ENCODE measurements at places on chromosomes 2 and 18. TPM values are rescaled to one million over a fixed set of nuclear protein-coding genes. Genes with fewer than 3 reads are reported as not detected.

GRCh38 chr2:83594241-83595120 lies 864.6 kb downstream of the SUCLG1 start:
- H3K4me1 ChIP-seq = no peaks in the 10 kb centered on the region
- H3K27me3 ChIP-seq = no peaks in the 10 kb centered on the region
- H3K27ac ChIP-seq = no peak overlapping the region
- no peaks in the 10 kb centered on the region for H3K36me3 ChIP-seq
- DNase-seq = no peak
- H3K4me3 ChIP-seq = no peak overlapping the region

GRCh38 chr2:99974275-99974674 lies 168.1 kb downstream of the AFF3 start:
- no peaks in the 10 kb centered on the region for H3K27me3 ChIP-seq
- no peak for DNase-seq
- H3K27ac ChIP-seq = no peak overlapping the region
- no peaks in the 10 kb centered on the region for H3K36me3 ChIP-seq
- H3K4me3 ChIP-seq = no peak overlapping the region
- H3K4me1 ChIP-seq = no peaks in the 10 kb centered on the region

DNA sequence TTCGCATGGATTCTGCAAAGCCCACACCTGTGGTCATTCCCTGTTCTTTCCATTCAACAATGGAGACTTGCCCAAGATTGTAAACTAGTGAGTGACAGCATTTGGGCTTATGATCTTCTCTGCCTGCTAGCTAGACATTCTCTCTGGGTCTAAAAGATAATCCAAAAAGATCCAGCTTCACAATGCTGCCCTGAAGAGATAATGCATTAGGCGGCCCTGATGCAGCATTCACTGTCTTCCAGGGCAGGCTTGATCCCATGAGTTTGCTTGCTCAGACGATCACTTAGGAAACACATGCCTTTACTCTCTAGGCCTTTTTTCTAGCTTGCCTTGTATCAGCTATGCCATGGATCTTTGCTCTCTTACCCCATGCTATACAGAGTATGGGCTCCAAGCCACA lies 196.1 kb downstream of the SETBP1 start:
- H3K4me3 ChIP-seq = no peak overlapping the region
- no peak overlapping the region for H3K27ac ChIP-seq
- H3K36me3 ChIP-seq = no peaks in the 10 kb centered on the region
- H3K27me3 ChIP-seq = no peaks in the 10 kb centered on the region

- H3K36me3 ChIP-seq = no peaks in the 10 kb centered on the region
- H3K4me3 ChIP-seq = no peak overlapping the region
- H3K27me3 ChIP-seq = no peaks in the 10 kb centered on the region
- no peak overlapping the region for H3K27ac ChIP-seq
- no peaks in the 10 kb centered on the region for H3K4me1 ChIP-seq
- DNase-seq = no peak
These were observed 83.3 kb downstream of the ZCCHC2 start for GRCh38 chr18:62606106-62606505.

GRCh38 chr2:30900381-30900780 lies 93.1 kb upstream of the CAPN13 start:
- H3K27me3 ChIP-seq = no peaks in the 10 kb centered on the region
- H3K36me3 ChIP-seq = no peaks in the 10 kb centered on the region
- no peak overlapping the region for H3K27ac ChIP-seq

- H3K4me3 ChIP-seq = no peak overlapping the region
- H3K27ac ChIP-seq = no peak overlapping the region
- H3K4me1 ChIP-seq = no peaks in the 10 kb centered on the region
- no peak for DNase-seq
- H3K36me3 ChIP-seq = no peaks in the 10 kb centered on the region
These were observed 17.9 kb upstream of the ARHGEF4 start for GRCh38 chr2:130818809-130819208.

DNA sequence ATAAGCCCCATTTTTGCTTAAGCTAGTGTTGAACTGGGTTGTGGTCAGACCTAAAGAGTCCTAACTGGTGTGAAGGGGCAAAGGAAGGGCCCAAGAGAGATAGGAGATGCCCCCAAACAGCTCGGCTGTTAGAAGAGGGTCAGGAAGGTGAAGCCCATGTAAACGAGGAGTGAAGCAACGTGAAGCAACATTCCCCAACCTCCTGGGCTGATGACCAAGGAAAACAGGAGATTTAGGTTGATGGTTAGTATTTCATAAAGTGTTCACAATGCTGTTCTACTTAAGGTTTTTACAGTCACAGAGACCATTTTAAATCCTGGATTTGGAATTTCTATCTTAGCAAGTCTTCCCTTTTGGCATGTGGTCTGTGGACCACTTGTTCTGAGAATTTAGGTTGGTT lies 144.0 kb upstream of the SERPINE2 start:
- H3K4me3 ChIP-seq = no peak overlapping the region
- no peaks in the 10 kb centered on the region for H3K36me3 ChIP-seq
- no peak overlapping the region for H3K27ac ChIP-seq
- no peak for DNase-seq
- no peaks in the 10 kb centered on the region for H3K4me1 ChIP-seq

GRCh38 chr18:13300796-13301195 lies 82.2 kb downstream of the LDLRAD4 start:
- H3K27me3 ChIP-seq = no peaks in the 10 kb centered on the region
- no peak overlapping the region for H3K27ac ChIP-seq
- H3K4me3 ChIP-seq = no peak overlapping the region
- DNase-seq = no peak
- H3K4me1 ChIP-seq = no peaks in the 10 kb centered on the region

- peak overlapping the region; percentile 87 for H3K27ac ChIP-seq
- no peaks in the 10 kb centered on the region for H3K27me3 ChIP-seq
- no peaks in the 10 kb centered on the region for H3K4me1 ChIP-seq
These were observed 980 bp downstream of the OBSL1 start for GRCh38 chr2:219570194-219570923.

DNA sequence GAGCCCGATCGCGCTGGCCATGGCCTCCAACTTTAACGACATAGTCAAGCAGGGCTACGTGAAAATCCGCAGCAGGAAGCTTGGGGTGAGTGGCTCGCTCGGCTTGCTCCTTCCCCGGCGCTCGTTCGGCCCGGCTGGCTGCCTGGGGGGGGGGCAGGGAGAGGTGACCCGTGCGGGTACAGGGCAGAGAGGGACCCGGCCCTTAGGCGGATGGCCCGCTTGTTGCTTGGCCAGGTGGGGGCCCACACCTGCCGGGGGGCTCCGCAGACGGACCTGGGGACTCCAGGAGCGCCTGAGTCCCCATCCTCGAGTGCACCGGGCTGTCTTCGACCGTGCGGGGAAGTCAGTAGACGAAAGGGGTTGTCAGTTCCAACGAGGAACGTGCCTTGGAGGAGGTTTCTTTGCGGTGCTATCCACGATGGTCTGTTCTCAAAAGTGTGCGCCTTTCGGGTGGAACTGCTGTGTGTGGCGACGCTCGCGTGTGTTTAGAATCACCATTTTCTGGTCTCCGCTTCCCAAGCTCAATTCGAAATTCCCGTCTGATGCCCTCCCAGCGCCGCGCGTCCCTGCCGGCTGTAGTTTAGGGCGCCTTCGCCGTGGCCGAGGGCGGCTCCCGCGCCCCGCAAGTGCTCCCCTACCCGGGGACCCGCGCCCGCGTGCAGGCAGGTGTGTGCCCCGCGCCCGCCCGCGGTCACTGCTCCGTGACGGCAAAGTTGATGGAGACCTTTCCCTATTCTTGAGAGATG lies 711 bp downstream of the DOK6 start:
- H3K4me1 ChIP-seq = peaks cover 8% of the 10 kb centered on the region
- peak overlapping the region; percentile 40 for H3K4me3 ChIP-seq
- no peaks in the 10 kb centered on the region for H3K36me3 ChIP-seq
- no peaks in the 10 kb centered on the region for H3K27me3 ChIP-seq
- peak overlapping the region; percentile 36 for H3K27ac ChIP-seq

DNA sequence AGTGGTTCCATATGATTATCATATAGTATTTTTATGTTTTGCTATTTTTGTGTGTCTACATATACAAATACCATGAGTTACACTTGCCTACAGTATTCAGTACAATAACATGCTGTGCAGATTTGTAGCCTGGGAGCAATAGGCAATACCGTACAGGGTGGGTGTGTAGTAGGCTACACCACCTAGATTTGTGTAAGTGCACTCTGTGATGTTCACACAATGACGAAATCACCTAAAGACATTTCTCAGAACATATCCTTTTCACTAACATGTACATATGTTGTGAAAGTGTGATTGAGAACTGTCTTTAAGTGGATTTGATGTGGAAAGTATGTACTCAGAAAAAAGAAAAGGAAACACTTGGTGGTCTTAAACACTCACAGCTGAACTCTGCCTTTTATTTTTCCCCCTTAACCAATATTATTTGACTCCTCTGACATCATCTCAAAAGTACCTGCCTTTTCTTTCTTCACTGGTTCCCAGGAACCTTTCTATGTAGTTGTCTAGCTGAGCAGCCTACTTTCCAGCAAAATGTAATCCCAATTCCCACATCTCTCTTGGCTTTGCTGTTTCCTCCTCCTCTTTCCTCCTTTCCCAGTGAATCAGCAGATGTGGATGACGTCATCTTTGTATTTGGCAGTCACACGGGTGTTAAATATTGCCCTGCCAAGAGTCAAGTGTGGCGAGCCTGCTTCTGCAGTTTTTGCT lies 47.7 kb downstream of the OSBPL6 start:
- DNase-seq = peak; percentile 62
- peak overlapping the region; percentile 22 for H3K27ac ChIP-seq
- no peaks in the 10 kb centered on the region for H3K27me3 ChIP-seq
- H3K36me3 ChIP-seq = no peaks in the 10 kb centered on the region
- H3K4me3 ChIP-seq = no peak overlapping the region

GRCh38 chr18:51447351-51448342 lies 250.2 kb upstream of the MEX3C start:
- H3K4me3 ChIP-seq = no peak overlapping the region
- no peaks in the 10 kb centered on the region for H3K36me3 ChIP-seq
- H3K4me1 ChIP-seq = no peaks in the 10 kb centered on the region
- H3K27me3 ChIP-seq = no peaks in the 10 kb centered on the region
- no peak overlapping the region for H3K27ac ChIP-seq
- DNase-seq = no peak

DNA sequence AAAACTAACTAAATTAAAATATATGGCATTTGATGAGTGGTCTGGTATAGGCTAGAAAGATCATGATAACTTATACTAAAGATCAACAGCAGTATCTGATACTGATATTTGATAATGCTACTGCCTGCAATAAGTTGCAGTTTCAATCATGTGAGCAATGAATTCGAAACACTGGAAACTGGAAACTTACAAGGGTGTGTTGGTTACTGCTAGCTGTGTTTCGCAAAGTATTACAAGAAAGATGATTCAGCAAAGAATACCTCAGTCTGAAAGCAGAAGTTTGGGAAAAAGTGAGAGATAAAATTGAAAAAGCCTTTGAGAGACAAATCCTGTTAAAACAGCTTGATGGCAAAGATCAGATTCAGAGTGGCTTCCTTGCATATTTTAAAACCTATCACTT lies 294.5 kb downstream of the CCDC178 start:
- H3K27ac ChIP-seq = no peak overlapping the region
- H3K4me3 ChIP-seq = no peak overlapping the region
- no peak for DNase-seq
- no peaks in the 10 kb centered on the region for H3K27me3 ChIP-seq

GRCh38 chr2:234203135-234203984 lies 152.9 kb downstream of the SPP2 start:
- H3K4me3 ChIP-seq = no peak overlapping the region
- H3K4me1 ChIP-seq = no peaks in the 10 kb centered on the region
- no peaks in the 10 kb centered on the region for H3K27me3 ChIP-seq
- no peaks in the 10 kb centered on the region for H3K36me3 ChIP-seq
- no peak for DNase-seq
- no peak overlapping the region for H3K27ac ChIP-seq

DNA sequence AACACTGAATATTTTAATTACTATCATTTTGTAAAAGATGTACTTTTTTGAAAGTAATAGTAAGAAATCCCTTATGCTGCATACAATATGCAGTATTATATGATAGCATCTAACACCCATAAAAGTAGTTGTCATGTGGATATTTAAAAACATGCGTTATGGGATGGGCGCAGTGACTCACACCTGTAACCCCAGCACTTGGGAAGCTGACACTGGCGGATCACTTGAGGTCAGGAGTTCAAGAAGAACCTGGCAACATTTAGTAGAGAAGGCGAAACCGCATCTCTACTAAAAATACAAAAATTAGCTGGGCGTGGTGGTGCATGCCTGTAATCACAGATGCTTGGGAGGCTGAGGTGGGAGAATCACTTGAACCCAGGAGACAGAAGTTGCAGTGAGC lies 88.9 kb downstream of the FEZ2 start:
- no peaks in the 10 kb centered on the region for H3K27me3 ChIP-seq
- no peaks in the 10 kb centered on the region for H3K4me1 ChIP-seq
- H3K36me3 ChIP-seq = no peaks in the 10 kb centered on the region
- no peak overlapping the region for H3K4me3 ChIP-seq
- no peak overlapping the region for H3K27ac ChIP-seq
- DNase-seq = no peak

DNA sequence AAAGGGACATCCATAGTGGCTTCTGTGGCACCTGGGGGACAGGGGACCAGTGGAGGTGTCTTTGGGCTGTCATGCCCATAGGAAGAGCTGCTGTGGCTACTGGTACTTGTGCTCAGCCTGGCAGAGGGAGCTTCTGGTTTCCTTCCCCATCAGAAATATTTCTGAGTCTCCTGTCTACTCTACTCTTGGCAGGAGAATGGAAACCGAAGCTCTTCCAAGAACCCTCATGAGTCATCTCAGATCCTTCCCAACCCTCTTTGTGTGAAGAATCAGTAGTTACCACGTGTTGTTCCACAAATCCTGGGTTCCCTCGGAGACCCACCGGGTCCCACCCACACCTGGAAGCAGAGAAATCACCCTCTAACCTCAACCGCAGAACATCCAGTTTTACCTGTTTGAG lies 234.9 kb downstream of the FHOD3 start:
- no peaks in the 10 kb centered on the region for H3K36me3 ChIP-seq
- H3K4me3 ChIP-seq = no peak overlapping the region
- no peak for DNase-seq
- H3K27me3 ChIP-seq = no peaks in the 10 kb centered on the region
- H3K27ac ChIP-seq = no peak overlapping the region
- H3K4me1 ChIP-seq = no peaks in the 10 kb centered on the region

TMEM237 gene
- total RNA-seq = 52.1 TPM

SYT4 gene
- total RNA-seq = not detected

TUBA3D gene
- 10.6 TPM for total RNA-seq

SLC35F6 gene
- 18.0 TPM for total RNA-seq

TRAPPC8 gene
- 29.1 TPM for total RNA-seq

NYAP2 gene
- not detected for total RNA-seq

TCF23 gene
- 84.6 TPM for total RNA-seq

SERPINB4 gene
- total RNA-seq = not detected

AGXT gene
- total RNA-seq = not detected

Data from uterus (tissue), 4 donors.